ENCODE measurements at places on chromosomes 12 and 14. TPM values are rescaled to one million over a fixed set of nuclear protein-coding genes. Genes with fewer than 3 reads are reported as not detected.

Gene DLK1
- total RNA-seq = not detected

Gene DEPDC4
- total RNA-seq = 1.2 TPM

Gene KRT6C
- not detected for total RNA-seq

Gene WSCD2
- total RNA-seq = under 0.01 TPM

Gene FOXM1
- total RNA-seq = 7.3 TPM

Gene NOVA1
- total RNA-seq = 5.1 TPM

Gene TWF1
- 167 TPM for total RNA-seq

Gene BDKRB1
- total RNA-seq = 16.7 TPM

Gene TMEM117
- 6.2 TPM for total RNA-seq

Gene KLRB1
- total RNA-seq = not detected

Gene SRP54
- total RNA-seq = 57.8 TPM

Gene KLRC3
- total RNA-seq = not detected

Data from fibroblast of lung (primary cell).